Sigmoid colon (tissue), 7 donors: ENCODE measurements at places on chromosomes 5 and 9. TPM values are rescaled to one million over a fixed set of nuclear protein-coding genes. Genes with fewer than 3 reads are reported as not detected.

Gene PCDHGA2
- total RNA-seq = 3.6 TPM

Gene PCDHGA9
- 10.4 TPM for total RNA-seq

- no peaks in the 10 kb centered on the region for H3K36me3 ChIP-seq
- H3K4me3 ChIP-seq = no peak overlapping the region
- H3K27ac ChIP-seq = no peak overlapping the region
- peaks cover 6% of the 10 kb centered on the region for H3K27me3 ChIP-seq
Observed at GRCh38 chr5:174903172-174903732, 178.9 kb downstream of the MSX2 start.

GRCh38 chr9:126630458-126631237 is 16.9 kb downstream of the LMX1B start:
- H3K4me3 ChIP-seq = no peak overlapping the region
- peaks cover 34% of the 10 kb centered on the region for H3K27me3 ChIP-seq
- H3K4me1 ChIP-seq = no peaks in the 10 kb centered on the region
- H3K36me3 ChIP-seq = no peaks in the 10 kb centered on the region
- H3K27ac ChIP-seq = no peak overlapping the region

- no peak for DNase-seq
- H3K27ac ChIP-seq = peak overlapping the region; percentile 47
- H3K36me3 ChIP-seq = no peaks in the 10 kb centered on the region
- no peaks in the 10 kb centered on the region for H3K27me3 ChIP-seq
- H3K4me1 ChIP-seq = peaks cover 60% of the 10 kb centered on the region
Observed at GRCh38 chr9:73149371-73150067, 2.1 kb upstream of the ANXA1 start.

- H3K27ac ChIP-seq = no peak overlapping the region
- no peak for DNase-seq
- no peaks in the 10 kb centered on the region for H3K4me1 ChIP-seq
- H3K36me3 ChIP-seq = no peaks in the 10 kb centered on the region
- H3K4me3 ChIP-seq = no peak overlapping the region
- no peaks in the 10 kb centered on the region for H3K27me3 ChIP-seq
Observed at GRCh38 chr9:27715651-27716050, 142.4 kb upstream of the C9orf72 start.

DNA sequence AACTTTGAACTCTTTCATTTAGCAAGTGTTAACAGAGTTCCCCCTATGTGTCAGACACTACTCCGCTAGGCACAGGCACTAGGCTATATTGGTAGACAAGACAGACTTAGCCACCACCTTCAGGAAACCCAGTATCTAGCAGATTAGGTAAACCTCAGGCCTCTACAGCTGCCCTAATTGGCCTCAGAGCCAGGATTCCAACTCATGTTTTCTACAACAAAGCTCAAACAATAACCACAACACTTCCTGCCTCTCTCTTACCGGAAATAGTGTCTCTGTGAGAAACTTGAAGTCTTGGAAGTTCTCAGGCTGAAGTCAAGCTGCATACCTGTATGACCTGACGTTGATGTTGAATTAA is 116.6 kb upstream of the SLC44A1 start:
- H3K27ac ChIP-seq = no peak overlapping the region
- no peaks in the 10 kb centered on the region for H3K36me3 ChIP-seq
- no peak overlapping the region for H3K4me3 ChIP-seq
- H3K27me3 ChIP-seq = no peaks in the 10 kb centered on the region
- H3K4me1 ChIP-seq = peaks cover 15% of the 10 kb centered on the region

- no peaks in the 10 kb centered on the region for H3K36me3 ChIP-seq
- H3K27me3 ChIP-seq = no peaks in the 10 kb centered on the region
- H3K27ac ChIP-seq = no peak overlapping the region
- DNase-seq = no peak
Observed at GRCh38 chr5:125214080-125214479, 467.6 kb upstream of the ZNF608 start.

DNA sequence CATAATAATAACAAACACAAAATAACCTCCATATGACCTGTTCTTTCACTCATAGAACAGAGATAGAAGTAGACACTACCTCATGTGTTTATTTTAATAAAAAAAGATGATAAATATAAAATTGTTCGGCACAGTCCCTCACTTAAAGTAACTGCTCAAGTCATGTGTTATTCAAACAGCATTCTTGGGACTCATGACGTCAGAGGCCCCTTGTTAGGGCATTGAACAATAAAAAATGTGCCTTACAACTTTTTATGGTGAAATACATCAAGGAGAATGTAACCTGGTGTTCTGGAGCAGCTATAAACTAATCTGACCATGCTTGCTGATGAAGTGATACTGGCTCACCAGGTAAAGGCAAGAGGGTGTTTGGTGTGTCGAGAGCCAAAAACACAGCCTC is 12.2 kb upstream of the NDFIP1 start:
- H3K27me3 ChIP-seq = no peaks in the 10 kb centered on the region
- no peak for DNase-seq
- H3K4me1 ChIP-seq = no peaks in the 10 kb centered on the region
- no peaks in the 10 kb centered on the region for H3K36me3 ChIP-seq
